Putamen (tissue), 1 donor: ENCODE measurements at places on chromosomes 4 and X.

DNA sequence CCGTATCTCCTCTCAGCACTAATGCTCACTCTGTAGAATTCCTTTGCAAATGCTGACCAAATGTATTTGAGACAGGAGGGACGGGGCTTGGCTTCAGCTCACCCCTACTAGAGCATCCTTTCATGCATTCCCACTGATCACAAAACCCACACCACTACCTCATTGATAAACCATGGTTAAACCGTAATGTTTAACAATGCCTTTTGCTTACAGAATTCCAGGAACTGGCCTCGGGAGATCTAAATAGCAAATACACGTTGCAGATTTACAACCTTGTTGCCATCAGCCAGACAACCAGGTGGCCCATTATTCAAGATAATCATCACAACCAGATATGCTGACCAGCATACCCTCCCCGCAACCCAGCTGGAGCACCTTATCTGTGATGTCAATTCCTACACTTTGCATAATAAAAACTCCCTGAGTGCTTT, 391.9 kb downstream of the KCTD8 start:
- DNase-seq: no peak

- DNase-seq: peak; percentile 45
Observed at GRCh38 chrX:13937370-13938050, 92.2 kb downstream of the GEMIN8 start.

DNA sequence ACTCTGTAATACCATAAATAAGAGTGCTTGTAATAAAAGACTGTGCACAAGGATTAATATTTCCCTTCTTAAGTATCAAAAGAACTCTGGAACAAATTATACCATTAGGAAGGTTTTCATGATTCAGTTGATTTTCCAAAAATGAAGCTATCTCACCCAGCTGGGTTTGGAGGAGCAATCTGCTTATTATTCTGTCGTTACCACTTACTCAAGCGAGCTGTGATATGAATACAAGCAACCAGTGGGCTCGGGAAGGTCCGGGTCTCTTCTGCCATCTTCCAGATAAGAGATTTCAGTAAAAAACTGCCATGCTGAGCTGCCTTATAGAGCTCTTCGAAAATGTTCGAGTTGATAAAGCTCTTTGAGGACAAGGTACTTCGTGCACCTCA, 15.3 kb downstream of the SMIM20 start:
- DNase-seq: no peak

DNA sequence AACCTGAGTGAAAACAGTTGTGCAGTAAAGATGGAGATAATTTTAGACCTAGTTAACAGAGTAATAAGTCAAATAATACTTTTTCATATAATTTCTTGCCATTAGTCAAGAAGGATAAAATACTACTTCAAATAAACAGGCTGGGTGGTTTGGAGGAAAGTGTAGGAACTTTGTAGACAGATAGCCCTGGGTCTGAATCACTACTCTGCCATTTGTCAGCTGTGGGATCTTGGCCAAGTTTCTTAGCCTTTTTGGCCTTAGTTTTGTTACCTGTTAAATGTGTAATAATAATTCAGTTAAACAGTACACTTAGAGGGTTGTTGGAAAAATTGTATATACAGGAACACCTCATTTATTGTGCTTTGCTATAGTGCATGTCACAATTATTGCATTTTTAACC, 163.7 kb downstream of the NPNT start:
- DNase-seq: no peak

- no peak for DNase-seq
Observed at GRCh38 chr4:149723065-149723464, 92.6 kb downstream of the IQCM start.

DNA sequence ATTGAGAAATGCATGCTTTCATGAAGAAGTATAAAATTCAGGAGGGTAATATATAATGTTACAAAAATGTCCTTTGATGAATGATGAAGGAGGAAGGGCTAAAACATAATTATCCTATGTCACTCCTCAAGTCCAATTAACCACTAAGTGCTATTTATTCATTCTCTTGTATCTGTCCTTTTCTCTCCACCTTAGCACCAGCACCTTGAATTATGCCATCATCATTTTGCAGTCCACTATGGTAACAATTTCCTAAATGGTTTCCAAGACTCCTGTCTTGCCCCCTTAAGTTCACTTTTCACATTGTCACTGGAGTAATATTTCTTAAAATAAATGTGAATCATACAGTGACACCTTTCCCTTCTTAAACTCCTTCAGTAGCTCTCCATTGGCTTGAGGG, 756.3 kb downstream of the STPG2 start:
- no peak for DNase-seq

- no peak for DNase-seq
Observed at GRCh38 chr4:142112451-142112850, 476.1 kb downstream of the IL15 start.

DNA sequence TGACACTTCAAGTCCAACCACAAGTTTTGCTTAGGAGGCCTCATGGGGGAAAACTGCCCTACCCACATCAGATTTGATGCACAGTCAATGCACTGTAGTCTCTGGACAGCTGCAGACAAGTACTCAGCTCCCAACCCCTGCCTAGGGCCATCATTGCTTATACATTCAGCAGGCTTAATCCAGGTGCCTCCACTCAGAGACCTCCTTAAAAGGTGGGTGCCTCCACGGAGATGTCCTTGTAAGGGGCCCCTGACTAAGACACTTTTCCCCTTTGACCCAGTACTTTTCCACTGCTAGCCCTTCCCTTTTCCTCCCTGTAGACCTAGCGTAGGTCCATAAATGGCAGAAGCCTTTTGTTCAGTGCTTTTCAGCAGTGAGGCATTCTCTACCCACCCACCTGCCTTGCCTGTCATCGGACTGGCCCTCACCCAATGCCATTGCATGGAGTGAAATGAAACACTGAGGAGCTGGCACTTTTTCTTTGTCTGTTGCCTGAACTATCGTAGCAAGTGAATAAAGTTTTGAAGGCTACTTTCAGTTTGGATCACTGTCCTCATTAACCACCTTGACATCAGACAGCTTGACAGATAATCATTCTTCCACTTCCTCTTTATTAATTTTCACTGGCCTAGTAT, 23.8 kb upstream of the PLK4 start:
- no peak for DNase-seq

- no peak for DNase-seq
Observed at GRCh38 chrX:14017399-14017798, 12.3 kb downstream of the GEMIN8 start.

GRCh38 chr4:19577097-19577496, 674.6 kb upstream of the SLIT2 start:
- no peak for DNase-seq
